NCI-H1436 (cell line): ENCODE measurements at places on chromosomes 16 and 17.
A peak's percentile ranks its signal among the peaks of the same experiment; 100 is the strongest.

GRCh38 chr17:48052956-48053757 lies 5.0 kb downstream of the NFE2L1 start:
- peak; percentile 31 for DNase-seq

- DNase-seq: peak; percentile 74
These were observed 43.3 kb downstream of the PGS1 start for GRCh38 chr17:78421534-78422266.

DNA sequence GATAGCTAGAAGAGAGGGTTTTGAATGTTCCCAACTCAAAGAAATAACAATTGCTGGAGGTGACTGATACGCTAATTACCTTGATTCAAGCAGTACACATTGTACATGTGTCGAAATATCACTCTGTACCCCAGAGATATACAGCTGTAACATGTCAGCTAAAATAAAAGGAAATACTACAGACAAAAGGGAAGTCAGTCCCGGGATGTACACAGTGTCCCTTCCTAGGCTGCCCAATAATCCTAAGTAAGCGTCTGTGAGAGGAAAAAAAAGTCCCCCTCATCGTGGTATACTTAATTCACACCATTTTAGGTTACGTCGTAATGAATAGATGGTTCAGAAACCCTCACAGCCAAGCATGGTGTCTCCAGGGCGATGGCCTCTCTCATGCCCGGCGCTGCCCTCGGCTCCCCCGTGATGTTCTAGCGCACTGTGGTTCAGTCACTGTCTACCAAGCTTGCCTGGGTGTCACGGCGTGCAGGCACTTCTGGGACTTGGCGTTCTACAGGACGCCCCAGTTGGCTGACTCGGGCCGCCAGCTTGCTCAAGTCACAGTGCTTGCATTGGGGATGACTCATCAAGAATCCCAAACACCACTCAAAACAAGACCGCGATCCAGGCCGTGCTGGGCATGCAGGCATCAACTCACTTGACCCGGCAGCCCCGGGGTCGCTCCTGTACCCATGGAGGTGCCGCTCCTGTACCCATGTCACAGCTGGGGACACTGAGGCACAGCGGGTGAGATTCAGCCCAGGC lies 27.6 kb downstream of the CCDC40 start:
- no peak for DNase-seq

DNA sequence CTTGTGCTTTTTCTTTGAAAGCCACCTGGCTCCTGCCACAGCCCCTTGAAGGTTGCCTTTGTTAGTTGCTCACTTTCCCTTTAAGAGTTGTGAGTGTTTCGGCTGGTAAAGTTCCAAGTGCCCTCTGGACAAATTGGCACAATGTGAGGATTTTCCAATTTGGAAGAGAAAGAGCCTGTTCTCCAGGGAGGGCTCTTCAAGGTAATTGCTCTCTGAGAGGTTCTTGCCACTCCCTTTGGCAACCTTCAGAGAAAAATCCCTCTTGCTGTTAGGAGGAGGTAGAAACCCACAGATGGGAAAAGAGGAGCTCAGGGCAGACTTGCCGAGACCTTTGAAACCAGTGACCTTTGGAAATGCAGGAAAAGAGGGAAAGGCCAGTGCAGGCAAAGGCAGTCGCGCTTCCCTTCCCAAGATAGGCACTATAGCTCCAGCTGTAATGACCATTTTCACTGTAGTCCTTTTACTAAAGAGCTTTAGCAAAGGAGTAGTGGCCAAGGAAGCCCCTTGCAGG lies 49.0 kb upstream of the AKAP1 start:
- DNase-seq: peak; percentile 85

GRCh38 chr16:57730771-57731730 lies 4.5 kb upstream of the KATNB1 start:
- no peak for DNase-seq

- no peak for DNase-seq
These were observed 42.1 kb upstream of the TOB1 start for GRCh38 chr17:50908140-50908859.
